ENCODE measurements at places on chromosomes 13 and 19.

- no peak for DNase-seq
- no peak overlapping the region for H3K4me3 ChIP-seq
- no peaks in the 10 kb centered on the region for H3K36me3 ChIP-seq
- peak overlapping the region; percentile 75 for H3K27ac ChIP-seq
- H3K4me1 ChIP-seq, result no peaks in the 10 kb centered on the region
Observed at GRCh38 chr13:28574617-28575142, 79.8 kb upstream of the FLT1 start.

DNA sequence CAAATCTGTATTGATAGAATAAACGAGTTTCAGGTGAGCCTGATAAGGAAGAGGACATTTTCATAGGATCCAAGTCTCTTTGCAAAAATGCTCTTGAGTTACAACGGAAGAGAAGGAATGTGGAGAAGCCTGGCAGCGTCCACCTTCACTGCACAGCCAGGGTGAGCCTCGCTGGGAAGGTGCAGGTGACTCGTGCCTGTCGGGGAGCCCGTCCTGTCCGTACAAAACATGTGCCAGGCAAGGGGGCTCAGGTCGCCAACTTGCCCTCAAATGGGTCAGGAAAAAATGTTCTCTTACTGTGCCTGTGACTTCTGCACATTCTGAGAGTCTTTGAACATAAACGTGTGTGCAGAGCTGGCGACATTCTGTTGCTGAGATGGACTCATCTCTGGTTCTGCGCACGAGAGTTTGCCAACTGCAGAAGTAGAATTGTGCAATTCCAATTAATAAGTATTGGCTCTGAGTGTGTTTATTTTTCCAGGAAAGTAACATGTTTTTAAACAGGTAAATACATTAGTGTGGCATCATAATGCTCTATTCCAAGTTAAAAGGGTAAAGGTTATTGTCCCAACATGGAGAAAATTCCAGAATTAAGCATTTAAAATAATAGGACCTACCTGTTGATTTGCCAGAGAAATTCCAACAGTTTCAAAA is 28.6 kb downstream of the NAXD start:
- no peaks in the 10 kb centered on the region for H3K27me3 ChIP-seq
- H3K4me1 ChIP-seq, result peaks cover 22% of the 10 kb centered on the region
- peaks cover 15% of the 10 kb centered on the region for H3K36me3 ChIP-seq
- no peak overlapping the region for H3K27ac ChIP-seq
- H3K4me3 ChIP-seq, result no peak overlapping the region

GRCh38 chr19:15107061-15108010 is at the start of gene SYDE1:
TSS of gene SYDE1 (plus strand) at chr19:15107401. CDS start at chr19:15107434, 33 bp downstream.
- H3K4me1 ChIP-seq, result no peaks in the 10 kb centered on the region
- DNase-seq, result peak; percentile 88
- H3K27me3 ChIP-seq, result no peaks in the 10 kb centered on the region
- H3K36me3 ChIP-seq, result peaks cover 33% of the 10 kb centered on the region

DNA sequence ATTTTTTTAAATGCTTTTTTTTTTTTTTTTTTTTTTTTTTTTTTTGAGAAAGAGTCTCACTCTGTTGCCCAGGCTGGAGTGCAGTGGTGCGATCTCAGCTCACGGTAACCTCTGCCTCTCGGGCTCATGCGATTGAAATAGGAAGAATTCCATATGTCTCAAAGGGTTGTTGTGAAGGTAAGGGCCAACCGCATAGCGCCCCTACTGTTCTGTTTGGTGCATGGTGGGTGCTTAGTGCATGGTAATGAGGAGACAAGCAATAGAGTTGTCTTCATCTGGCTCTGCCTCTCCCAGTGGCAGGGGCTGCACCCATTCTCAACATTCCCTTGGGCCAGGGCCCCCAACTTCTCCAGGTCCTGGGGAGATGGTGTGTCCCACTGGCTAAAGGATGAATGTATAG is 68.7 kb downstream of the RASL11A start:
- H3K36me3 ChIP-seq, result no peaks in the 10 kb centered on the region
- H3K27ac ChIP-seq, result no peak overlapping the region
- no peak overlapping the region for H3K4me3 ChIP-seq
- peaks cover 42% of the 10 kb centered on the region for H3K27me3 ChIP-seq
- no peaks in the 10 kb centered on the region for H3K4me1 ChIP-seq

- no peak overlapping the region for H3K4me3 ChIP-seq
- no peak overlapping the region for H3K27ac ChIP-seq
- DNase-seq, result no peak
Observed at GRCh38 chr13:77113496-77113895, 86.5 kb upstream of the FBXL3 start.

- no peak overlapping the region for H3K4me3 ChIP-seq
- H3K27ac ChIP-seq, result no peak overlapping the region
- no peaks in the 10 kb centered on the region for H3K27me3 ChIP-seq
- no peaks in the 10 kb centered on the region for H3K4me1 ChIP-seq
Observed at GRCh38 chr13:53197424-53197823, 168.8 kb downstream of the OLFM4 start.

DNA sequence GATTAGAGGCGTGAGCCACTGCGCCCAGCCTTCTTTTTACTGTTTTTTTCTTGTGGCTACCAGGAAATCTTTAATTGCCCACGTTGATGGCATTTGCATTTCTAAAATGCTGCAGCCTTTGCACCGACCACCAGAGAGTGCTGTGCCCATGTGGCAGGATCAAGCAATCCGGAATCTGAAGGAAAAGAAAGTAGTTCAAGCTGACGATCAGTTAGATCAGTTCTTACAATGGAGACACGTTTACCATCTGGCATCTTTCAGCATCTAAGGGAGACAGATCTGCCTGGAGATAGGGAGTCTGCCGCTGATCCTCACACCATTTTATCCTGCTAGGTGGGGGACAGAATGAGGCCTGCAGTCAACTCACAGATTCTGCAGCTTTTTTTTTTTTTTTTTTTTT is 19.9 kb downstream of the TINCR start:
- no peaks in the 10 kb centered on the region for H3K4me1 ChIP-seq
- DNase-seq, result peak; percentile 60
- H3K27me3 ChIP-seq, result no peaks in the 10 kb centered on the region
- peak overlapping the region; percentile 50 for H3K4me3 ChIP-seq
- H3K36me3 ChIP-seq, result no peaks in the 10 kb centered on the region

DNA sequence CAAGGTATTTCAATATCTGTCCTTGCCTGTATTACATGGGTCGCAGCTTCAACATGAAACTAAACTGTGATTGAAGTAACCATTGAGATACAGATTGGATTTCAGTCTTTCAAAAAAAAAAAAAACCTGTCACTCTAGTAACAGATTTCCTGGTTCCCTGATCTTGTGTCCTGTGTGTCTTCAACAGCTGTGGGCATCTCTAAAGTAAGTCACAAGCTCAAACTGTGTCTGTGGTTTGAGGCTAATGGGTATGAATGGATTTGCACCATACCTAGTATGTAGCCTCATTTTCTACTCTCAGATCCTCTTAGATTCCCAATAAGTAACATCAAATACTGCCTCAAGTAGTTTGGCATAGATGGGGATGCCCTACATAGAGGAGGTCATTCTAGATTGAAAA is 300.1 kb downstream of the COG6 start:
- no peak for DNase-seq
- no peak overlapping the region for H3K4me3 ChIP-seq
- no peaks in the 10 kb centered on the region for H3K36me3 ChIP-seq
- no peak overlapping the region for H3K27ac ChIP-seq
- H3K4me1 ChIP-seq, result peaks cover 5% of the 10 kb centered on the region

GRCh38 chr13:80171096-80171495 is 169.8 kb downstream of the SPRY2 start:
- H3K27me3 ChIP-seq, result no peaks in the 10 kb centered on the region
- no peak for DNase-seq
- H3K27ac ChIP-seq, result no peak overlapping the region
- H3K4me1 ChIP-seq, result no peaks in the 10 kb centered on the region

GRCh38 chr13:93243375-93244063 is 16.9 kb downstream of the GPC6 start:
- peaks cover 16% of the 10 kb centered on the region for H3K4me1 ChIP-seq
- DNase-seq, result no peak
- H3K27ac ChIP-seq, result no peak overlapping the region
- no peaks in the 10 kb centered on the region for H3K36me3 ChIP-seq
- no peaks in the 10 kb centered on the region for H3K27me3 ChIP-seq

- H3K27me3 ChIP-seq, result no peaks in the 10 kb centered on the region
- no peak overlapping the region for H3K27ac ChIP-seq
- H3K36me3 ChIP-seq, result no peaks in the 10 kb centered on the region
- peaks cover under 1% of the 10 kb centered on the region for H3K4me1 ChIP-seq
- DNase-seq, result peak; percentile 11
Observed at GRCh38 chr19:38741670-38742069, 2.6 kb downstream of the CAPN12 start.

- peak; percentile 92 for DNase-seq
- peak within 1 kb of the TSS; percentile 99 for H3K27ac ChIP-seq
- H3K36me3 ChIP-seq, result no peaks in the 10 kb centered on the region
- peaks cover 12% of the 10 kb centered on the region for H3K4me1 ChIP-seq
- H3K4me3 ChIP-seq, result peak within 1 kb of the TSS; percentile 49
Observed at GRCh38 chr19:4278419-4279266, at the start of gene SHD. TSS of gene SHD (plus strand) at chr19:4279266. CDS start at chr19:4280064, 798 bp downstream.

- no peak overlapping the region for H3K4me3 ChIP-seq
- no peak overlapping the region for H3K27ac ChIP-seq
- H3K4me1 ChIP-seq, result peaks cover 3% of the 10 kb centered on the region
- DNase-seq, result no peak
- no peaks in the 10 kb centered on the region for H3K36me3 ChIP-seq
Observed at GRCh38 chr13:74090397-74090796, 43.8 kb downstream of the KLF12 start.

- H3K4me3 ChIP-seq, result no peak overlapping the region
- H3K4me1 ChIP-seq, result no peaks in the 10 kb centered on the region
- no peak overlapping the region for H3K27ac ChIP-seq
- peaks cover 84% of the 10 kb centered on the region for H3K36me3 ChIP-seq
- H3K27me3 ChIP-seq, result no peaks in the 10 kb centered on the region
- DNase-seq, result no peak
Observed at GRCh38 chr19:36821758-36822157, 16.4 kb downstream of the ZNF790 start.

DNA sequence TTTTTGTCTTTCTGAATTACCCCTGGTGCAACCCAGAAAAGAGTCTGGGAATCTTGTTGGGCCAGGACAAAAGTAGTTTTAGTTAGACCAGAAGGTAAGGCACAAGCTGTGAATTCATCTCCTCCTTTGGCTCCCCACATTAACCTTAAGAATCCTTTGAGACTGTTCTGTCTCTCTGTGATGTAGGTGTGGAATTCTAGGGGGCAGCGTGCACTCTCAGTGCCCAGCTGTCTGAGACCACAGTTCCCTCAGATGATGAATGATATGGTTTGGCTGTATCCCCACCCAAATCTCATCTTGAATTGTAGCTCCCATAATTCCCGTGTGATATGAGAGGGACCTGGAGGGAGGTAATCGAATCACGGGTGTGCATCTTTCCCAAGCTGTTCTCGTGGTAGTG is 43.9 kb downstream of the ZNF506 start:
- H3K4me1 ChIP-seq, result no peaks in the 10 kb centered on the region
- no peak overlapping the region for H3K27ac ChIP-seq
- no peaks in the 10 kb centered on the region for H3K27me3 ChIP-seq
- H3K4me3 ChIP-seq, result peak overlapping the region; percentile 79

DNA sequence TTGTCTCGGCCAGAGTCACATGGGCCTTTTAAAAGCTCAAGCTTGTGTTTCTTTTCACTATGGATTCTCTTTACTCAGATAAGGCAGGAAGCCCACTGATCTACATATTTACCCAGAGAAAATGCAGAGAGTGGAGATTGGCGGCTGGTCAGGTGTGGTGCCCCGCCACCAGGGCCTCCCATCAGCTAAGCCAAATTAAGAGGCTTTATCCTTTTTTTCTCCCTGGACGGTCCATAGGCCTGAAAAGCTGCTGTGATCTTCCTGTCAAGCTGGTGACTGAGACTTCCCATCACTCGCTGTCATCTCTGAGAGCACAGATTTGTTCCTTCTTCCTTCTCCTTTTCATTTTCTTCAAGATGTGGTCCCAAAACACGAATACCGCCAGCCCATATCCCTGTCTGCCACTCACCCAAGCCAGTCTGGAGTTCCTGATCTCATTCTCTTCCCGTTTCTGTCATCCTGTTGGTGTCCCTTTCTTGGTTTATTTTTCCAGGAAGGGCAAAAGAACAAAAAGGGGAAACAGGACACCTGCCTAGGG is 1.9 kb downstream of the SAFB start:
- no peaks in the 10 kb centered on the region for H3K27me3 ChIP-seq
- peak overlapping the region; percentile 93 for H3K4me3 ChIP-seq
- H3K4me1 ChIP-seq, result peaks cover 34% of the 10 kb centered on the region

GRCh38 chr13:58926858-58927257 is 1236.9 kb downstream of the DIAPH3 start:
- no peaks in the 10 kb centered on the region for H3K27me3 ChIP-seq
- DNase-seq, result no peak
- H3K27ac ChIP-seq, result no peak overlapping the region
- no peaks in the 10 kb centered on the region for H3K4me1 ChIP-seq

- H3K4me1 ChIP-seq, result no peaks in the 10 kb centered on the region
- peak; percentile 8 for DNase-seq
- H3K36me3 ChIP-seq, result no peaks in the 10 kb centered on the region
- H3K27me3 ChIP-seq, result no peaks in the 10 kb centered on the region
- no peak overlapping the region for H3K4me3 ChIP-seq
Observed at GRCh38 chr13:81639984-81640582, 1299.2 kb upstream of the SPRY2 start.

GRCh38 chr19:8557642-8558238 is 19.5 kb downstream of the MYO1F start:
- no peaks in the 10 kb centered on the region for H3K4me1 ChIP-seq
- no peaks in the 10 kb centered on the region for H3K36me3 ChIP-seq
- H3K4me3 ChIP-seq, result no peak overlapping the region
- DNase-seq, result no peak

- peak; percentile 92 for DNase-seq
- H3K27ac ChIP-seq, result peak overlapping the region; percentile 27
- H3K4me3 ChIP-seq, result peak overlapping the region; percentile 61
- no peaks in the 10 kb centered on the region for H3K27me3 ChIP-seq
Observed at GRCh38 chr19:8609279-8610040, 1.1 kb downstream of the ADAMTS10 start.

DNA sequence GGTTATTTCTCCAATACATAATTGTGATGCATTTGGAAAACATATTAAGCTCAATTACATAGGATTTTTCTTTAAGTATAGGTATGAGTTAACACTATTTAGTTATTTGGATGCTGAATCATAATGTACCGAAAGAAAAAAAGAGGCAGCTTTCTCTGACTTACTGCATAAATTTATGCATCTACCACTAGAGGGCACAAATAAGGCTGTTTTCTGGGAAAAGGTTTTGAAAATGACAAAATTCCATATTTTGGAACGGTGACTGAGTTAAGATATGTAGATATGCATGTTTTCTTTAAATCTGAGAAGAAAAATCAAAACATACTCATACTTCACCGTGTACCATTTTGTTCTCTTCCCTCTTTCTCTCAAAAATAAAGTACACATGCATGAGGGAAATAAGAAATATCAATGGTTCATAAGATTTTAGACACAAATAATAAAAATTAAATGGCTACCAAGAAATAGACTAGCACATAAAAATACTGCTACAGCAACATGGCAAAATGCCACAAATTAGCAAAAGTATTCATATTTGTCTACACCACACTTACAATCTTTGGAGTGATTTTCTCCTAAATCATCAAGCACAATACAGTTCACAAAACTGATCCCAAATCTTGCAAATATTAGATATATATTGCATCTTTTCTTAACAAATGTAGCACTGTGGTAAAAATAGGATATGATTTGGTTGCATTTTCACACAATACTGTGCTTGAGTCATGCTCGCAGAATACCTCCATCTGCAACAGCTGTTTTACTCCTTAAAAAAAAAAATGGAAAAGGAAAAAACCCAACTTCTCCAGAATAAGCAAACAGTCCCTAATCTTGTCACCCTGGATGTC is 260.0 kb downstream of the FGF14 start:
- H3K4me3 ChIP-seq, result no peak overlapping the region
- peaks cover 40% of the 10 kb centered on the region for H3K4me1 ChIP-seq
- no peak overlapping the region for H3K27ac ChIP-seq
- no peak for DNase-seq
- H3K27me3 ChIP-seq, result no peaks in the 10 kb centered on the region
